ENCODE measurements at places on chromosomes 6 and 20.

GRCh38 chr6:158548418-158549161 lies 11.3 kb upstream of the TMEM181 start:
- DNase-seq = no peak

DNA sequence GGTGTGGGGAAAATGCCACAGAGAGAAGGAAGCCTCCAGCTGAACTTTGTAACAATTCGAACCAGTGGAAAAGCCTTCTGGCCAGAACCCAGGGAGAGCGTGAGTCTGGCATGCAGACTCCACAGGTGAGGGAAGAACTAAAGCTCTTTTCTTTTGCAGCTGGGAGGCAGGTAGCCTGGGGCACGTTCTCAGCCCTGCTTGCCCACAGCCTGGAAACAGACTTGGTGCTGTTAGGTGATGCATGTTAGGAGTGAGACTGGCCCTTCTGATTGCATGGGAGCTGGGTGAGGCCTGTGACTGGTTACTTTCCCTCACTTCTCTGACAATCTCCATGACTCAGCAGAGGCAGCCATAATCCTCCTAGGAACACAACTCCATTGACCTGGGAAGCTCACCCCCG lies 34.2 kb downstream of the PROKR2 start:
- no peak for DNase-seq

- DNase-seq = no peak
These were observed 176.3 kb downstream of the SCP2D1 start for GRCh38 chr20:18989736-18990474.

GRCh38 chr6:53894091-53894490 lies 99.3 kb downstream of the LRRC1 start:
- no peak for DNase-seq

DNA sequence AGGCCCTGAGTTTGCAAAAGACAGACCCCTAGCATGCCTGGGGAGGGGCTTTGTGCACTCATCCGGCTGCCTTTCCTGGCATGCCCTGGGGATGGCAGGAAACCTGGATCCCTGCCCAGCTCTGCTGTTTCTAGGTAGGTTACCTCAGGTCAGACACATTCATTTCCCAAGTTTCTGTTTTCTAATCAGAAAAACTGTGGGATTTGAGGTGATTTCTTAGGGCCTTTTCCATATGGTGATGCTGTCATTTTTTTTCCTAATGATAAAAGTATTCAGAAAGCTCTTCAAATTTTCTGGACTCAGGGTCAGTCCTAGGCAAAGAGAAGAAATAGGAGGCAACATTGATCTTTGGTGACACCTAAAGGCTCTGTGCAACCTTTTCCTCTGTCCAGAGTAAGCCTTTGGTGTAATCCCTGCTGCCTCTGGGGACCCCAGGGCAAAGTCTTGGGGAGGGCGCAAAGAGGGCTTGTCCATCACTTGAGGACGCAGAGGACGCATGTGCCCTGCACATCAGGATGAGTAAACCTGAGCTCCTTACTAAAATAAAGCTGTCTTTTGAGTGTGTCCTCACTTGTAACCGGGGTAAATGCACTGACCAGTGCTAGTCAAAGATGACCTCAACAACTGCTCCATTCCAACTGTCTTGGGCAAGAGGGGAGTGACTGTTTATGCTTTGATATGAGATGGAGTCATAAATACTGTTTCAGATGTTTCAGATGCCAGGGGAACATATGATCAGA lies 13.5 kb upstream of the TRAM2 start:
- peak; percentile 77 for DNase-seq

DNA sequence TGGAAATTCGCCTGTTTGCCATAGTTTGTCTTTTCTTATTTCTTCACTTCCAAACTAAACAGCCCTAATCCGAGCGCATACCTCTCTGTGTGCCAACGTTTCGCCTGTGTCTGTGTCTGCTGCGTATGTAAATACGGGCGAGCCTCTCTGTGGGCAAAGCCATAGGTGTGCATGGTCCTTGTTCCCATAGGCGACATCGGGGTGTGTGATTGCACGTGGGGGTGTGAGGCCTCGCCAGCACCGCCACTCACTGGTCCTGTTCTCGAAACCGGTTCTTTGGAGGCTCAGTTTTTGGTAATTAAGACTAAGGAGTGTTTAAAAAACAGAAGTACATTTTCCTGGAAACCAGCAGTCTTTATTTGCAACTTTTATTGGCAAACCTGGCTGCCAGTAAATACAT lies 6.0 kb upstream of the FOXC1 start:
- no peak for DNase-seq

- no peak for DNase-seq
These were observed 259.3 kb downstream of the TFAP2B start for GRCh38 chr6:51077821-51078518.

DNA sequence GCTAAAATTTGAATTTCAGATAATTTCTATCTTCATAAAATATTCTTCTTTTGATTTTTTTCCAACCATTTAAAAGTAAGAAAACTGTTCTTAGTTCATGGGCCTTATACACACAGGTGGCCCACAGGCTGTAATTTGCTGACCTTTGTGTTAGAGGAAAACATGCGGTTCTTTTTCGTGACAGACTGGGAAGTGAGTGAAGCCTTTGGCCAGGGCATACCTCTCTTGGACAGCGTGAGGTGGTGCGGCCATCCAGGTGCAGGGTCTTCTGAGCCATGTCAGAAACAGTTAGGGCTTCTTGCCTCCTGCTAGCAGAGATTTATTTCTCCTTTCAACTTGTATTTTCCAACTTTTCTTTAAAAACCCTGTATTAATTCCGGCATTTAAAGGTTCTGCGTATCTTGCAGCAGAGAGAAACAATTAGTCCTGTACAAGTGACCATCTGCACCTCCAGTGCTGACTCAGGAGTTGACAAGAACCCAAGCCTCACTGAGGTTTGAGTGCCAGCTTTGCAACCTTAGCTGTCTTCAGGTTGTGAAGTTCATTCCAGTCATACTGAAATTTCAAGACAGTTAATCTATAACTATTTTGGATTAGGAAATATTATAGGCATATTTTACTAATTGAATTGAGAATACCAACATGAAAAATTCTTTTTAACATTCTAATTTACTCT lies 177.8 kb downstream of the LY86 start:
- no peak for DNase-seq

DNA sequence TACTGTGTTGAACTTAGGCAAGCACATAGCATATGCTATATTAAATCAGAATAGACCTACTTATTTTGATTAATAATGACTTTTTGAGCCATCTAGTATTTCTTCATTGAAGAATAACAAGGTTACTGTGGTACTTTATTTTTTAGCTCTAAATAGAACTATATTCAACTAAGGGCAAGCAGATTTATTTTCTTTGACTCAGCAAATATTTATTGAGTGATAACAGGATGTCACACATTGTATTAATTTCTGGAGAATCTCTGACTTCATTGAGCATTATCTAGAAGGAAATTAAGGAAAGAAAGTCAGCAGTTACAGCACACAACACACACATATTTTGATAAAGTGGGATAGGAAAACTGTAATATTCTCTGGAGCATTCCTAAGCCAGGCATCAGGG lies 407.4 kb downstream of the CD109 start:
- DNase-seq = no peak

- DNase-seq = no peak
These were observed 30.7 kb downstream of the SSR1 start for GRCh38 chr6:7282097-7282906.

- DNase-seq = no peak
These were observed 19.3 kb downstream of the ZNF334 start for GRCh38 chr20:46494077-46494476.

DNA sequence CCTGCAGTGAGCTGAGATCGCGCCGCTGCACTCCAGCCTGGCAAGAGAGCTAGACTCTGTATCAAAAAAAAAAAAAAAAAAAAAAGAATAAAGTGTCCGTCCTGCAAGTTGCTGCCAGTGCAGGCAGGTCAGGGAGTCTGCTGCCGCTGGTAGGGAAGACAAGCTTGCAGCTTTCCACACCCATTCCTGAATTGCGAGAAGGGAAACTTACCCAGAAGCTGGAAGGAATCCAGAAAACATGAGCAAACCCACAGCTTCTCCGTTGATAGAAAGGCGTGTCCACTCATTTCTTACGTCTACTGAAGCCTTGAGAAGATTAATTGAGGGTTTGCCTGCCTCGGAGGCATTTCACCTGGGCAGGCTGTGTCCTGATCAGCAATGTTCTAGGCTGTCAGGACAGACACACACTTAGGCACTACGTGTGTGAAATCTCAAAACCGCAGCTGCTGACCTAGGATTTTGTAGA lies 61.6 kb upstream of the DSP start:
- DNase-seq = peak; percentile 36

DNA sequence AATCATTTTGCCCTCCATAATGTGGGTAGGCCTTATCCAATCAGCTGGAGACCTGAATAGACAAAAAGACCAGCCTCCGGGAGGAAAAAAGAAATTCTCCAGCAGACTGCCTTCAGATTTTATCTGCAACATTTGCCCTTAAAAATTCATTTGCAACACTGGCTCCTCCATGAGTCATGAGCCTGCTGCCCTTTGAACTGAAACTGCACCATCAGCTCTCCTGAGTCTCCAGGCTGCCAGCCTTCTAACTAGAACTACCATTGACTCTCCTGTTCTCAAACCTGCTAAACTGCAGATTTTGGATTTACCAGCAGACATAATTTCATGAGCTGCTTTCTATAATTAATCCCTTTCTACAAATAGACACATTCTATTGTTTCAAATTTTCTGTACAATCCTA lies 223.9 kb upstream of the THEMIS start:
- DNase-seq = no peak

DNA sequence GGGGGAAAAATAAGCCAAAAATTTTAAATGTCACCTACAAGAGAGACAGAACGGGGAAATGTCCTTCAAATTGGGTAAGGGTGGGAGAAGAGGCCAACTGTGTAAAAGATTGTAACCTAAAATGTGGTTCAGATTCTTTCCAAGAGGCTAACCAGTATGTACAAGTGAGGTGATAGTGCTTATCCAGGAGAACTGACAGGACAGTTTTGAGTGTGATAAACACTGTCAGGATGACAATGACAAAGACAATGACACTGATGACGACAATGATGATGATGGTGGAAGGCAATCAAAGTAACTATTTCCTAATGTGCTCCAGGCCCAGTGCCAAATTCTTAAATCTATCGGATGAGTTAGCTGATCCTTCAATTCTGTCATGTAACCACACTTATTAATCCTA lies 57.3 kb downstream of the TASP1 start:
- no peak for DNase-seq

DNA sequence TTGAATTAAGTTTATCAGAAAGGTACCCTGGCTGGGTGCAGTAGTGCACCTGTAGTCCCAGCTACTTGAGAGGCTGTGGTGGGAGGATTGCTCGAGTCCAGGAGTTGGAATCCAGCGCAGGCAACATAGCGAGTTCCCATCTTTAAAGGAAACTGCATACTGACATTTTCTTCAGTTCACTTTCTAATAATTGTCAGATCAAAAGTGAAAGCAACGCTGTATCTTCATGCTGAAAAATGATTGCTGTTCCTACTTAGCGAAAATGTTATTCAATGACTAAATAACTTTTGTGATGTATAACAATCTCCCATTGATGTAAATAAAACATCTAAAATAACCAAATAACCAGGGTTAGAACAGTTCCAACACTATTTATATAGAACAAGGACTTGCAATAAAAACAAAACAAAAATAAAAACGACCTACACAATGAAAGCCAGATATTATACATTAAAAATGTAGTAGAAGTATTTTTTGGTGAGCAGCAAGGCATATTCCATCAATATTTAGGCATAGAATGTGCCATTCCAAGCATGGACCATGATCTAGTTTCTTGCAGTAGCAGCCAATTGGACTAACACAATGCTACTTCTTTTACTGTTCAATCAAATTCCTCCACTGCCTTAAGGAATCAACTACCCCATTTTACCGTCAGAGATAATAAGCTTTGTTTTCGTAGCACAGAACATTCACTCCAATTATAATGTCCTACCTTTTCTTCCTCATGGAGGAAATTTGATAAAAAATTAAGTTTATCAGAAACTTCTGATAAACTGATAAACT lies 1.5 kb downstream of the LATS1 start:
- DNase-seq = no peak

- no peak for DNase-seq
These were observed 218.8 kb downstream of the ESR1 start for GRCh38 chr6:152026291-152026690.

DNA sequence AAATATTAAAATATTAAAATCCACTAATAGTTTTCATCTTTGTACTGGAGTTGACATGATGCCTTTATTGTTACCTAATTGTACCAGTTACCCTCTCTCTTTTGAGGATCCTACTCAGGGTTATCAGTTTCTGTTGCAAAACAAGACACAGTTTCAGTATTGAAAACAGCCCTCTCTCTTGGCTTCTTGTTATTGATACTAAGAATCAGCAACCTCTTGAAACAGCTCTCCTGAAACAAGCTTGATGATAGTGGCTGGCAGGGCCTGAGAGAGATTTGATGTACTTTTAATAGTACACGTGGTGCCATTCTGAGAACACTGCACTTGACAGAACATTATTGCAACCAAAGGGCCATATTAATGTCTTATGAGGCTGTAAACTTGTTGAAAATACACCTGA lies 64.9 kb upstream of the MEI4 start:
- no peak for DNase-seq

DNA sequence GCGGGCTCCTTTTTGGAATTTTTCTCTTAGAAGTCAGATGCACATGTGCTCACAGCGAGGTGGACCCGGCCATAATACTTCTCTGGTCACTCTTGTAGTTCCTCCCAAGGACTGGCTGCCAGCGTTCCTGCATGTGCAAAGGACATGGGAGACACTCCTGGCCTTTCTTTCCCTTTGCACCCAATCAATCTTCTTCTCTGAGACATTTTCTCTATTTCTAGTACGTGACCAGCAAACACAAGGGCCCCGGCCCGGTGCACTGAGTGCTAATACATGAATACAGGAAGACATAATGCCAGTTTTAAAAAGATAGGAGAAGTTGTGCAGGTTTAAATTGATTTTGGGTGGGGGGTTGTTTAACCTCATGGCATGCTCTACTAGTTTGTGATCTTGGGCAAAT lies 233.6 kb downstream of the SMOC2 start:
- no peak for DNase-seq

DNA sequence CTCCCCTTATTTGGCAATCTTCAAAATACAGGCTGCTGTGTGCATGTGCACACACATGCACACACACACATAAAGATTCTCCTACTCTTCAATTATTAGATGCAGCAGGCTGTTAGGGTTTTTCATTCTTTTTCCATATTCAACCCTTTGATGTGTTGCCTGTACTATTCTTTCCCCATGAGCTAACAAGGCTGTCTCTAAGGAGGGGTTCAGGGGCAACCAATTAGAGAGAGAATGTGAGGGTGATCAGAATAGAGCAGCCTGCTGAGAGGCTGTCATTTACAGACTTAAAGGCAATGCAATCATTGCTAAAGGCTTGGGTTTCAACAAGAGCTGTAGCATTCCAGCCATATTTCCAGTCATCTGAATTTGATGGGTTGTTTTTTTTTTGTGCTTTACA lies 467.4 kb upstream of the ID4 start:
- DNase-seq = no peak

DNA sequence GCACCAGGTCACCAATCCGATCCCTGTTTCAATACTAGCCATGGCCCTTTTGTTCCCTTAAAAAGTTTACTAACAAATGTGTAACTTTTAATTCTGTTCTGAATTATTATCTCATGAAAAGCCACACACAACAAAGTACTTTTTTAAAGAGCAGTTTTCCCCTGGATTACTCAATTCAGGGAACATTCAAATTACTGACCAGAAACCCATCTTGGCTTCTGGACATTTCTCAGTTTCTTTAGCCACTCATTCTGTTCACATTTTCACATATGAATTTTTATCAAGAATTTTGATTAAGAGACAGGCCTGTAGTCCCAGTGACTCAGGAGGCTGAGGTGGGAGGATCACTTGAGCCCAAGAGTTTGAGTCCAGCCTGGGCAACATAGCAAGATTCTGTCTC lies 47.4 kb downstream of the INSM1 start:
- no peak for DNase-seq

All from GM04503 (cell line).